ENCODE measurements at places on chromosomes 16 and 17.
A peak's percentile ranks its signal among the peaks of the same experiment; 100 is the strongest.

DNA sequence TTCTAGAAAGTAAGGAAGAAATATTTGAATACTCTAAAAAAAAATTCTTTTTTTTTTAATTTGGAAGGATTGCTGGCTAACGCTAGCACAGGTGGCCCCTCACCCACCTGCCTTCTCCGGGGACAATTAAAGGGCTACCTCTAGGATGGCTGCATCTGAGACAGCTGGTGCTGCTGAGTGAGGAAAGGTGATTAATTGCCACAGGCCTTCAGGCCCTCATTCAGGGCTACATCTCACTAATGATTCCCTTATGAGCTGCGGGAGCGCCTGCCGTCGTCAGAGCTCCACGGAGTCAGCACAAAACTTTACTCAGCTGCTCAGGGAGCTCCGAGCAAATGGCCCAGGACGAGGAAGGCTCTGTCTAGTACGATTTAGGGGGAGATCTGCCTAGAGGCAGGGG, 27.0 kb upstream of the AKTIP start:
- DNase-seq = no peak

DNA sequence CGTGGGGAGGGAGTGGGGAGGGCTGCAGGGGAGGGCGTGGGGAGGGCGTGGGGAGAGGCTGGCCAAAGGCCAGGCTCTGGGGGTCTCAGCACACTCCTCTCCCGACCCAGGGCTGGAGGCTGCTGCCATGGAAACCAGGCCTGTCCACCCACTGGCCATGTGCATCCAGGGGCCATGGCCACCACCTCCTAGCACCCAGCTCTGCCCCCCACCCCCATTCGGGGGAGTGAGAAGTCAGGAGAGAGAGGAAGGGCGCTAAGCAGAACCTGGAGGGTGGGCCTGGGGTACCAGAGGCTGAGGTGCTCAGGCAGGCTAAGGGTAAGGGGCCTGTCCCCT, 29.6 kb downstream of the ENDOV start:
- no peak for DNase-seq

DNA sequence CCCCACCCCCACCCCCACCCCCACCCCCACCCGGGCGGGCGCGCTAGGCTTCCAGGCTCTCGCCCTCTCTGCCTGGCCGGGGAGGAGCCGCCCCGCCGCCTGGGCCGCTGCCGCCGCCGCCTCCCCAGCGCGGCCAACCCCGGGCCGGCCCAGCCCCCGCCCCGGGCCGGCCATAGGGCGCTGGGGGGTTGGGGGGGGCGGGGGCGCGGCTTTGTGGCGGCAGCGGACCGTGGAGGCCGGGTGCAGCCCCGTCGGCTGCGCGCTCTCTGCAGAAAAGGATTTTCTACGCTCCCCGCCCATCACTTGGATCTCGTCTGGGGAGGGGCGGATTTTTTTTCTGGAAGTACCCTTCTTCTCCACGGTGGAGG, 230.9 kb downstream of the MRTFB start:
- DNase-seq = peak; percentile 64

GRCh38 chr16:69348222-69348621, 3.4 kb downstream of the TMED6 start:
- DNase-seq = no peak

GRCh38 chr17:68456339-68457167, 743 bp downstream of the WIPI1 start:
- peak; percentile 91 for DNase-seq

Data from lung microvascular endothelial cell (primary cell).